ENCODE measurements at places on chromosomes 7 and 10.

DNA sequence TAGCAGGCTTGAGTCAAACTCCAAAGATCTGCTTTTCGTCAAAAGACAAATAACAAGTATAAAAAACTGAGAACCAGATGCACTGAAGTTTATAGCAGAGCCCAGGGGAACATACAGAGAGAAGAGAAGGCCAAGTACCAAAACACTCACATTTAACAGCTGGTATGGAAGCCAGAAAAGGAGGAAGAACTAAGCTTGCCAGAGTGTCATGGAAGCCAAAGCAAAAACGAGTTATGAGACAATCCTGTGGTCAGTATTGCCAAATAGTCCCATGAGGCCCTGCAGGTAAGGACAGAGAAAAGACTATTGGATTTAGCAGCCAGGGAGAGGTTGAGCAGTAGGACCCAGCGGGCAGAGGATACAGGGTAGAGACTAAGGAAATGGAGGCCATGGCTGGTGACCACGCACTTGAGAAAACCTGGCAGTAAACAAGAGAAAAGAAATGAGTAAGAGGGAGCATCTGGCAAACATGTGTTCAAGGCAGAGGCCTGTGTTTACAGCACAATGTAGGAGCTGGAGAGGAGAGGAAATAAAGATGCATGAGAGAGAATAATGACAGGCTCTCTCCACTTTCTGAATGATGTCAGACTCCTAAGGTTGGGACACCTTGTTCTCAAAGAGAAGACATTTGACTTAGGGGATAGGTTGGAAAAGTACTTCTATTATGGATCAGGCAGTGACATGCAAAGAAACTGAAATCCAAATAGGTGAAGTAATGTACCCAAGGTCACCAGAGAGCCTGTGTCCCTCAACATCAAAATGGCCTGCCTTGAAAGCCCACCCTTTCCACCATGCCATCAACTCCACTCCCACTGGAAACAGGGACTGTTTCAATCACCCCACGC lies 9.1 kb downstream of the CREB3L2 start:
- no peak for DNase-seq

GRCh38 chr7:149430192-149430591 lies 30.7 kb downstream of the ZNF777 start:
- DNase-seq, result no peak

DNA sequence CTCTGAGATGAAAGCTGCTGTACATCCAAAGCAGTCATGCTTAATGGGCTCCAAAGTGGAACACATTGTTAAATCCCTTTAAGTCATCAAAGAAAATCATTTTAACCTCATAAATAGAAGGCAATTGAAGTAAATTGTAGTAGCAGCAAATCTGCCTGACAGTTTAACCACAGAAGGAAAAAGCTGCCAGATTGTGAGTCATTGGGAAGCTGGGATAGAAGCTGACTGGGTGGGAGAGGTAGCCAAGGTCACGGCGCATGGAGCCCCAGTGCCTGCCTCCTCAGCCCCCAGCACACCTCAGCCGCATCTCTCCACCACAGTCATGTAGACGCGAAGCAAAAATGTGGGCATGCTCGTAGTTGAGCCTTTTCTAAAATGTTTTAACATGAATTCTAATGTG lies 44.0 kb downstream of the TARP start:
- no peak for DNase-seq

- no peak for DNase-seq
Measured at GRCh38 chr7:13532028-13532753, 457.3 kb downstream of the ETV1 start.

- DNase-seq, result no peak
Measured at GRCh38 chr10:113455947-113456346, 96.9 kb upstream of the HABP2 start.

DNA sequence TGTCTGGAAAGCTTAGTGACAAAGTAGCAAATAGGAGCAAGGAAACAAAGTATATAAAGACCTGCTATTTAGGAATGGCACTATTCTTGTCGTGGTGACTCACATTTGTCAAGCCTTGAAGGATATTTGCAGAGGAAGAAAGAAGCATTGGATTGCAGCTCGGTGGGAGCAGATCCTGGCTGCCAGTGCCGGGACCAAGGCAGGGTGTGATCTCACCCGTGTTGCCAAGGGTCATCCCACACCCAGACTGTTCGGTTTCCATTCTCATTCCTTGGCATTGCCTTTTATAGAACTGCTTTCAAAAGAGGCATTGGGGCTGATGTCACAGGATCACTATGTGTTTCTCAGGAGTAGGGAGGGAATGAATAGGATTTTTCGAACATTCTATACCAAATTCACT lies 176.2 kb downstream of the GALNT17 start:
- DNase-seq, result no peak

GRCh38 chr10:34666008-34666704 lies 148.9 kb downstream of the PARD3 start:
- DNase-seq, result no peak

GRCh38 chr10:103784723-103785418 lies 70.5 kb downstream of the SH3PXD2A start:
- no peak for DNase-seq

- no peak for DNase-seq
Measured at GRCh38 chr7:7934945-7935344, 33.7 kb upstream of the GLCCI1 start.

- no peak for DNase-seq
Measured at GRCh38 chr7:116999311-116999710, 46.0 kb downstream of the ST7 start.
